NCI-H510A (cell line): ENCODE measurements at places on chromosomes 6 and 20.
A peak's percentile ranks its signal among the peaks of the same experiment; 100 is the strongest.

DNA sequence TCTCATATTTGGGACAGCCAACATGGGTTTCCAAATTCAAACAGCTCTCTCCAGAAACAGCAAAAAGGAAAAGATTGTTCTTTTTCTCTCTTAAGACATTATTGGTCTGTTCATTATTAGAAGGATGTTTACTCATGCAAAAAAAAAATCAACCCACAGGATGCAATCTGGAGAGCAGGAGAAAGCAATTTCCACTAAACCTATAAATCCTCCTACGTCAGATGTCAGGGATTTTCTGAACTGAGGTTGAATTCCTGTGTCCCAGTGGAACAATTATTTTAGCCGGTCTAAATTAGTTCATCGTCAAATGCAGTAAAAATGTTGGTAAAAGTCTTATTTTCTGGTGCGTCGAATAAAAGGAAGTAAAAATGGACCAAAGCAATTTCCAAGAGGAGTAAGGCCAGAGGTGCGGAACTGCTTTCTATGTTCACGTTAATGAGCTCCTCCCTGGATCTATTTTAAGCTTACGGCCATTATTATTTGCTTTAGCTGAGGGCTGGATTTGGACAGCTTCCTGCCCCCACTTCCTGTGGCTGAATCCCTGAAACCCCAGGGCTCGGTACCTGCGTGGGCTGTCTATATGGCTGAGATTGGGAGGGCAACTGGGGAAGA, at the start of gene GABRR1:
Gene GABRR1 (minus strand): TSS at position 60 of the 612 bp plus-strand sequence. CDS start 36 bp downstream, at position 24.
- no peak for DNase-seq

GRCh38 chr6:16419636-16420336, 181.4 kb downstream of the GMPR start:
- no peak for DNase-seq

DNA sequence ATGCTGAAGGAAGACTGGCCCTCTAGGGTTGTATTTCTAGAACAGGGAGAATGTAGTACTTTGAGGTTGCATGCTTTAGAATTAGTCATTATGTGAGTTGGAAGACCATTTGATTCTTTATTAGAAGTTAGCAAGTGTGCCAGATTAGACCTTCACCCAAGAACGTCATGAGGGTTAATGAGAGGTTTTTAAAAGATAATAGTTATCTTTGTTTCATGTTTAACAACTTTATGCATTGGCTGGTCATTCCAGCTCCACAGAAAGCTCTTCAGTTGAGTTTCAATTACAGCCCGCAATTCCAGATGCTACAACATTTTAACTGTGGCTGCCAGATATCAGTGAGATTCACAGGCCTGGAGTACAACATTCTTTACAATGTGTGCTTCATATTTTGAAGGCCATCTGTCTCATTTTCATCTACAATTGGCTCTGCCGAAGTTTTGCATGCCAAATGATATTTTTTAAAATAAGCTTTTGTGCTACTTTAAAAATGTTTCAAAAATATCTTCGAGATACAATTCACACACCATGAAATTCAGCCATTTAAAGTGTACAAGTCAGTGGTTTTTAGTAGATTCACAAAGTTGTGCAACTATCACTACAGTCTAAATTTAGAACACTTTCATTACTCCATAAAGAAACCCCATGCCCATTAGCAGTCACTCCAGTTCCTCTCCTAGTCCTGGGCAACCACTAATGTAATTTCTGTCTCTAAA, 61.1 kb upstream of the FBXO30 start:
- no peak for DNase-seq

- DNase-seq: no peak
Measured at GRCh38 chr20:55880361-55880760, 125.0 kb downstream of the CBLN4 start.

- no peak for DNase-seq
Measured at GRCh38 chr6:147595961-147596360, 87.5 kb downstream of the SAMD5 start.

GRCh38 chr6:4322134-4322845, 186.9 kb upstream of the ECI2 start:
- no peak for DNase-seq

DNA sequence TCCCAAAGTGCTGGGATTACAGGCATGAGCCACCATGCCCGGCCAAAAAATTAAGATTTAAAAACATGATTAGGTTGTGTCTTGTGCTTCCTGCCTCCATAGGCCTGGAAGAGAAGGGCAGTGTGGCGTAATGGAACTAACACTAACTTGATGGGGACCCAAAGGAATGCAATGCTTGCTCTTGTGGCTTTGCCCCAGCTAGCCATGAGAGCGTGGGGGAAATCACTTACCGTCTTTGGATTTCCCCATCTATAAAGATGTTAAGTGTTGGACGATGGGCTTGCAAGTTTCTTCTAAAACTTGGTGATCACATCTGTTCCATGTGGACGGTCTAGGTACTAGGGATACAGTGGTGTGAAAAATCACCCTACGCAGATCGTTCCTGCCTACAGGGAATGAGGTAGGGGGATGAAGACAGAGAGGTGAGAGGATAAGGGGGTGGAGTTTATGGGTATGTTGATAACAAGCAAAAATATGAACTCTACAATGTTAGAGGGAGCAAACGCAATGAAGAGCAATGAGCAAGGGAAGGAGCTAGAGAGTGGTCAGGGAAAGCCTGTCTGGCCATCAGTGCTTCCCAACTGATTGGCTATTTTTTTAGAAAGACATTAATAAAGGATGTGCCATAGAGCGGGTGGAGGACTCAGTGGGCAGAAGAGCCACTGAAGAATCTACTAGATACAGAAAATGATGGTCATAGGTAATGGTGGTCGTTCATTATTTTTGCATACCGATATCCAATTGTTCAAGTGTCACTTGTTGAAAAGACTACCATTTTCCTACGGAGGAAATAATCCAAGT, 165.2 kb downstream of the BCAS1 start:
- no peak for DNase-seq

- no peak for DNase-seq
Measured at GRCh38 chr20:41040855-41041254, 12.2 kb downstream of the TOP1 start.

GRCh38 chr6:111461860-111462259, 21.2 kb downstream of the REV3L start:
- no peak for DNase-seq

GRCh38 chr6:101110814-101111213, 229.7 kb upstream of the ASCC3 start:
- DNase-seq: no peak

- no peak for DNase-seq
Measured at GRCh38 chr6:114785235-114786127, 442.7 kb upstream of the HS3ST5 start.

GRCh38 chr6:34343806-34344205, 48.7 kb downstream of the NUDT3 start:
- DNase-seq: no peak

DNA sequence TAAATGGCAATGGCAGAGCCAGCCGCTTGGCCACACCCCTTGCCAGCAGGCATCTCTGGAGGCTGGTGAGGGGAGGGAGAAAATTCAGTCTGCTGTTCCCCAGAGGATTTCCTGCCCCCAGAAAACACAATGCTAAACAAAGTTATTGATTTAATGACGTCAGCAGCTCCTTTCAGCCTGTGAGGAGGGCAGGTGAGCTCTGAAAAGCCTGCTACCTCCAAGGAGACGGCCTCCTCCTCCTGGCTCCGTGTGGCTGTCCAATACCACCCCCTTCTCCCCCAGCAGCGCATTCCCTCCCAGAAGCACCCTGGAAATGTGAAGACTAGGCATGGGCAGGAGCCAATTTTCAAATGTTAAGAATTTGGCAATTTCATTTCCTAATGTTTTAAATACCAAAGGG, 393.1 kb downstream of the ZFAND3 start:
- DNase-seq: peak; percentile 76

DNA sequence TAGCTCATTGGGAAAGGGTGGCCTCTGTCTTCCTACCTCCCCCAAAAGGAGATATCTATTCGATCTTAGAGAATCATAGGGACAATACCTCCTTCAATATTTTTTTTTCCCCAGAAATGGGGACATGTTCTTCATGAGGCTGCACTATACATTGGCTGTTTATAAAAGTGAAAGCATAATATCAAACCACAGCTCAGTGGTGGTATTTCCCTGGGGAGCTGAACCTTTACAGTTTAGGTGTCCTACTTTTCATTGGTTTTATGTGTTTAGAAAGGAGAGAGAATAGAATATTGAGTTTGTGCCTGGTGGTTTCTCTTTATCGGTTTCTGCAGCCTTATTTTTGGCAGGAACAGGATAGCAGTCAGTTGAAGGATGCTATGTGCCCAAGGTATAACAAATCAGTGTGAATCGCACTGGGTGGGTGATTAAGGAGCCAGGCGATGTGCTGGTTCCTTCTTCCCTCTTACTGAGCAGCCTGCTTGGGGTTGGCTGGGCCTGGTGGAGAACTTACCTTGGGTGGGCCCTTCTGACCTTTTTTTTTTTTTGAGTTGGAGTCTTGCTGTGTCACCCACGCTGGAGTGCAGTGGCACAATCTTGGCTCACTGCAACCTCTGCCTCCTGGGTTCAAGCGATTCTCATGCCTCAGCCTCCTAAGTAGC, 25.2 kb downstream of the UST start:
- no peak for DNase-seq

GRCh38 chr6:165231177-165231576, 78.2 kb downstream of the C6orf118 start:
- DNase-seq: no peak

DNA sequence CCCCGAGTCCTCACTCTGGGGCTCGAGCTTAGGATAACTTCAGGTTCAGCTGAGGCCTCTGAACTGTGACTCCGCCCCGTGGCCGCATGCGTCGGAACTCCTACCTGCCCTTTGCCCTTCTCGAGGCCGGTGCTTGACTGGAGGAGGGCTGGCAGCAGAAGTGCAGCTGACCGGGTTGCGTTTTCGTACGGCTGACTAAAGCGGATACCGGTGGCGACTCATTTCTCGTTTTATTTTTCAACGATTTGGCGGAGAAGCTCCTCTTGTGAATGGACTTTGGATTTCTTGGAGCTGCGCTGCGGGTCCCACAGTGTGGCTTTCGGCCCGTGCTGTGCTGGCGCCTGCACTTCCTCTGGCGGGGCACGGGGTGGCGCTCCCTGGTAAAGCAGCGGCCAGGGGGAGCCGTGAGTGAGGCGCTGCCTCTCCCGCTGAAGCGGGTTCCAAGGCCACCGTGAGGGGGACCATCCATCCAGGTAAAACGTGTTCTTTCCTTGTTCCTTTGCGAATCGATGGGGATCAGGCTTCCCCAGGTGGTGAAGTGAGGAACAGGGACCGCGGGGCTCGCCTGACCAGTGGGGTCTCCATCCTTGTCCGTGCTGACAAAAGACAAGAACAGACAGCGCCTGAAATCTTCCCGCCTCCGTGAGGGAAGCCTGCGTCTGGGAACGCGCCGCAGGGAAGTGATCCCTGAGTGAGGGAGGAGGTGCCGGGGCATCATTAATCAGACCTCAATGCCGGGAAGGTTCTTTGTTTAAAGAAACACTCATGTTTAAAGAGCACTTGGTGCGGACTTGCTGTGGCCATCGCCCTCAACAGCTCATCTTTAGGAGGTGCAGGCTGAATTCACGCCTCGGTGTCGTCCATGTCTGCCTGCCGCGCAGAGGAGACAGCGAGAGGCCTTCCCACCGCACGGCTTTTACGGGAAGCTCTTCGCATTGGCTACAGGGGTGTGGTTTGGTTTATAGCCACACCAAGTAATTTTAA, 38.8 kb downstream of the ERMARD start:
- peak; percentile 66 for DNase-seq

- DNase-seq: no peak
Measured at GRCh38 chr6:10256113-10256690, 158.7 kb downstream of the TFAP2A start.

DNA sequence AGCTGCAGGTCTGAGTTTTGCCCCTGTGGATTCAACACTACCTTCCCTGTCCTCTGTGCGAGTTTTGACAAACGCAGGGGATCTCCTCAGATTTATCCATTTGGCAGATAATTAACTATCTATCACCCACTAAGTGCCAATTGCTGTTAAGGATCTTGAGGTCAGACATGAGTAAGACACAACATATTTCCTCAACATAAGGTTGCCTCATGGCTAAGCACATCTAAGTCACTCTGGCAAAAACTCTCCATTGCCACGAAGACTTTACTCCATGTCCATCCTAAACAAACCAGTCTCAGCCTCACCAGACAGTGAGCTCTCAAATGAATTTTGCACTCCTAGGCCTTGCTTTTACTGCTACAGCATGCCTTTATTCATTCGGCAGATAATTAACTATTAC, 408.4 kb downstream of the MAFB start:
- no peak for DNase-seq

DNA sequence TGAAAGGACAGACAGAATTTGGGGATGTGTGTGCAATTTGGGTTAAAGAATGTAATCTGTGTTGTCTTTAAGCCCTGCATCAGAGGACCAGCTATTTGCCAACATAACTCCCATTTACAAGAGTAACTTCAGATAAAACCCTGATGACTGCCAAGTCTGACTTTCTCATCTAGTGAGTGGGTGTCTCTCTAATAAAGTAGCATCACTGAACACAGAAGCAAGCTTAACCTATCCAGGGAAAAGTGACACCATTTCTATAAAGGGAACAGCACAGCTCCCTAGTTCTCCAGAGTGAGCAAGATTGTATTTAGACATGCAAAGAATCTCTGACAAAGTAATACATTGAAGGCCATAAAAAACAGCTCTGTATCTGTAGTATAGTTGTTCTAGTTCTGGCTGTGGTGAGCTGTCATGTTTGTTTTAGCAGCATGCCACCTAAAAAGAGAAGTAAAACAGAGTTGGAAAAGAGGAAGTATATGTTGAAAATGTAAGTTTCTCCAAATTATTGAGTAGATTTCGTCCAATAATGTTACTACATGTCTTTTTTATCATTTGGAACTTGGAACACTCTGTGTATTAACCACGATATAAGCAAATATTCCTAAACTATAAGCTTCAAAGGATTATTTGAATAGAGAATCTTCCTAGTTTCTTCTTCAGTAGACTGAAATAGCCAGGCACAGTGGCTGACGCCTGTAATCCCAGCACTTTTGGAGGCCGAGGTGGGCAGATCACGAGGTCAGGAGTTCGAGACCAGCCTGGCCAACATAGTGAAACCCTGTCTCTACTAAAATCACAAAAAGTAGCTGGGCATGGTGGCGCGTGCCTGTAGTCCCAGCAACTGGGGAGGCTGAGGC, 8.8 kb upstream of the PIM1 start:
- no peak for DNase-seq

GRCh38 chr20:59441306-59441705, 140.9 kb downstream of the EDN3 start:
- no peak for DNase-seq

GRCh38 chr6:151499551-151499950, 5.7 kb downstream of the CCDC170 start:
- no peak for DNase-seq

GRCh38 chr20:36506253-36506652, 35.1 kb upstream of the MYL9 start:
- DNase-seq: no peak
